Hippocampal formation (tissue), 2 donors: ENCODE measurements at places on chromosomes 12 and 14.

GRCh38 chr14:24348186-24348585 lies 8.4 kb upstream of the RIPK3 start:
- DNase-seq, result no peak

DNA sequence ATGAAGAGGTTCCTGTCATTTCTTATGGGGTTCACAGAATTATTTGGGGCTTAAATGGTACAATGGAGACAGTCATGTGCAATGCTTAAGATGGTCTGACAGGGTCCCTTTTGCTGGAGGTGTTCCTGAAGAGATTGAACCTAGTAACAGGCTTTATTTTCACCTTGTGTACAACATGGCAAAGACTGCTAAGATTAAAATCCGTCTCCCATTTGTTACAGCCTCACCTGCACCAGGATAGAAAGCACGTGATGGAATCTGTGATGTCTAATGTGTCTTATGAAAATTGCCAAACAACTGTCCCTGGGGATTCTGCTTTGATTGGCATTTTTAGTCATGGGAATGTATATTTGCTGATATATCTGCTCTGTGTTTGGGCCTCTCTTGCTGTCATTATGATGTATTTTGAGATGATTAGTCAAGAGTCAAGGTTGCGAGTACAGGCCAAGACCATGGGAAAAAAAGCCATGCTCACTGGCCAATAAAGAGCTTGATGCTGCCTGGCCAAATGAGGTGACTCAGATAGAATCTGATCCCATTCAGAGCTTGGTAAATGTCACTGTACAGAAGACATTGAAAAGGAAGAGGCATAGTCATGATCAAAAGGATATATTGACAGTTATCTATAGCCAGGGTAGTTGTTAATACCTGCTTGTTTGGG lies 96.1 kb downstream of the FLRT2 start:
- DNase-seq, result no peak

- DNase-seq, result no peak
These were observed 73.2 kb downstream of the SUSD6 start for GRCh38 chr14:69684461-69685217.

DNA sequence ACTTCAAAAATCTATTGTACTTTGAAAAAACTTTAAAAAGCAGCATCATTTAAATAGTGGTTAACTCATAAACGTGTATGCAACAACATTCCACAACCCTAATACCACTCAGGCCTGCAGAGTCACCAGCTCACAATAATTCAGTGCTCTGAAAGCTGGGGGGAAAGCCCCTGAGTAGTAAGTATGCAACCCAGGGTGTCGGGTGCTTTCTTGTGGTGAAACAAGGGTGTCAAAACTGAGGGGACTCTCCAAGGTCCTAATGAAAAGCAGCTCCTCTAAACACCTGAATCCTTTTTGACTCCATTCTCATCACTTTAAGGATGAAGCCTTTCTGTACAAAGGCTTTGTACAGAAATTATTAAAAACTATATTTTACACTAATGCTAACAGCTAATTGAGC lies 33.7 kb downstream of the FGFR1OP2 start:
- no peak for DNase-seq

- DNase-seq, result peak; percentile 97
These were observed 104.6 kb downstream of the EGLN3 start for GRCh38 chr14:33846100-33846824.

DNA sequence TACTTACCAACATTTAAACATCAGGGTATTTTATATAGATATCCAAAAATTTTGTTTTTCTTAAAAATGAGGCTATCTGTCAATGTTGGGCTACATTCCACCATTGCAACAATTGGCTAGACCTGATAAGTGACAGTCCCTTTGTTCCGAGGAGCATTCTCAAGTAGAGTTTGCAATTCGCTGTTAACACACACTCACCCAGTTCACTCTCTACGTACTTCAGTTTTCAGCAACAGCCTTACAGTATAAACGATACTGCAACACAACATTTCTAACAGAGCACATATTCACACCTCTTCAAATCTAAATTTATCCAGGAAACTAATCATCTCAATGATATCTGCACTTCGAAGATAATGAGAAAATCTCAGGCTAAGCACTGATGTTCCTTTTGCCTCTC lies 393.5 kb downstream of the NAV3 start:
- no peak for DNase-seq

DNA sequence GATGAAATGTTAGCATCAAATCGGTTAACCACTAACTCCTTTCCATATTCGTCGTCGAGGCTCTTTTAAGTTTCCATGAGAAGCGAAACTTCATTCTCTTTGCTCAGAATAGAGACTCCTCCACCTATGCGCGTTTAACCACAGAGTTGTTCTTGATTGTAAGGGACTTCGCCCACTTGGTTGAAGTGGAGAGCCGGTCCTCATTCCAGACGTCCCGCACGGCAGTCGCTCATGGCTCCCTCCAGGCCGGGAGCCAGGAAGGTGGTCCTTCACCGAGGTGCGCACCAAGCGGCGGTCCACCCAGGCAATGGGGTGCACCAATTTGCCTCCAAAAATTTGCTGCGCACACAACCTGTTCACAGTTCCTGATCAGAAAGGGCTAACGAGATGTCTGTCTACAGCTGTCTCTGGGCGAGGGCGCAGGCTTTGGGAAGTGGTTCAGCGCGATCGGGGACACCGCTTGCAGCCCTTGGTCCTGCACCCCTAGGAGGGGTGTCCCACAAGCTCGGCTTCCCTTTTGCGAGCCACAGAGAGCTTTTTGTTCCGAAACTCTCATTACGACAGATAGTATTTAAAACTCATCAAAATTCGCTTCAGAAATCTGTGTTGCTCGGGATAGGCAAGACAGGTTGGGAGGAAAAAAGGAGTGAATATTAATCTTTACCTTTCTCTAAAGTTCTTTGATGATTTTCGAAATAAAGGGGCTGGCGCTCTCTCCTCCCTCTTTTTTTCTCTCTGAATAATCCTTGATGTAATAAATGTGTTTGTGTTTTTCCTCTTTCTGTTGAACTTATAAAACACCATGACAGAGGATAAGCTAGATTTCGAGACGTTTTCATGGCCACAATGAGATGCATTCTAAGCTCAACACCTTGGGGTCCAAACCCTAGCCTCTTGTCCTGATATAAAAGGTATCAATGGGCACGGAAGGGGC lies 6.4 kb upstream of the ALX1 start:
- DNase-seq, result no peak

- no peak for DNase-seq
These were observed 1560.7 kb upstream of the TMEM132C start for GRCh38 chr12:126706300-126706699.

- DNase-seq, result no peak
These were observed 13.1 kb upstream of the KLRC1 start for GRCh38 chr12:10466311-10466710.

- no peak for DNase-seq
These were observed 140.9 kb downstream of the TMEM30B start for GRCh38 chr14:61140271-61140670.

- DNase-seq, result no peak
These were observed 170.9 kb upstream of the PARP11 start for GRCh38 chr12:4044101-4044500.

DNA sequence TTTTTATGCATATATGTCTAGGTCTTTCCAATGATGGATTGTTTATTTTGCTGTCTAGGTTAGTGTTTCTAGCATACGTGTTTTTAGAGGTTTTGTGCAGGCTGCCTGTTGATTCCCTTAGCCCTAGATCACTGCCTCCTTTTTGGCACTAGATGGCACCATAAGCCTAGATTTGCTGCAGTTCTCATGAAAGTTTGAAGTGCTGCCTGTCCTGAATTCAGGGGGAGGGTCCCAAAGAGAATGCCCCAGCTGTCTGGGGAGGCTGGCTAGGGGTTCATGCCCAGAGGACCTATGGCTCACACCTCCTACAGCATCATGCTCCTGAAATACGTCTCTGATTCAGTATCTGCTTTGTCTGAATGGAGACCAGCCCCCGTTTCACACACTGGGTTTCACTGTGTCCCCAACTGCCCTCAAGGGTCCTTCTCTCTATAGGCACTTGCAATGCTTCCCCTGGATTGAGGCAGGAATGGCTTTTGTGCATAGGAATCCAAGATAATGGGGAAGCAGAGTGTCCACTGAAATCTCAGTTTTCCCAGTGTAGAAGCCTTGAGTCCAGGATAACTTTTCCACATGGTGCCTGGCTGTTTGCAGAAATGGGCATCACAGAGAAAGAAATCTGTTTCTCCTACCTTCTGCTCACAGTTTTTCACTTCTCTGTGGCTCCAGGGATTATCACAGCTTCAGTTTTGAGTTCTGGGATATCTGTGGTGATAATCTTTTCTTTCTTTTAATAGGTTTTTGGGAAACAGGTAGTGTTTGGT lies 14.2 kb upstream of the TXNRD1 start:
- peak; percentile 15 for DNase-seq

- DNase-seq, result no peak
These were observed 179.7 kb downstream of the SSPN start for GRCh38 chr12:26374934-26375680.

DNA sequence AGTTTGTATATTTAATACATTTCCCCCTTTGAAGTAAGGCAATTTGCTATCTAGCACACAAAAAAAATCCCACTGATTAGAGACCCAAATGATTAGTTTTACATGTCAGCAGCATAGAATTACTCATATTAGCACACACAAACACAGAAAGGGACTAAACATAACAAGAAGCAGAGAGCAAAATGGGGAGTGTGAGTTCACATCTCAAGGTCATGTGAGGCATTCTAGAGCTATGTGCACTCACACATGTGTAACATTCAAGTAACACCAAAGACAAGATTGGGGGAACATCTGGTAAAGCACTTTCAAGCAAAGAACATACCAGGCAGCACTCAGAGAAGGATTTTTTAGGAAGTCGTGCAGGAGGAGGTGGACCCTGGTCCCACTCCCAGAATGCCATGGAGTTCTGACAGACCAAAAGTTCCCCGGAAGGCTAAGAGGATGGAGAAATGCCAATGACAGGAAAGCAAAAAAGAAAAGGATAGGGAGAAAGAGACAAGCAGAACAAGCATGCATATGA lies 105.8 kb upstream of the SINHCAF start:
- no peak for DNase-seq

- no peak for DNase-seq
These were observed 64.4 kb downstream of the TTLL5 start for GRCh38 chr14:75725481-75725880.

DNA sequence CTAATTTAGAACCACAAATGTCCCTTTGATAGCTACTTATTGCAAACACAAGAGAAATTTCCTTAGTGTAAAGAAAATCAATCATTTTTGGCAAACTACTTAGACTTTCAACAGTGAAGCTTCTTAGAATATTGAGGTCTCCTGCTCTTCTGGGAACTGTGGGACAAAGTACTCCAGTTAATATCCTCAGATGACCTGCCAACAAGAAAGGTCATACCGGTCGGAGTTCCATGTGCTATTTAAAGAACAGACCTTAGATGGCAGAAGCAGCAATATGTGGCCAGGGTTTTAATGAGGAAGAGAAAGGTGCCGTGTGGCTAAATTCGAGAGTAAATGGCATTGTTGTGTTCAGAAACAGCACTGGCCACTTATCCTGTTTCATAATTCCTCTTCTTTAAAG lies 114.7 kb upstream of the AMIGO2 start:
- DNase-seq, result no peak

DNA sequence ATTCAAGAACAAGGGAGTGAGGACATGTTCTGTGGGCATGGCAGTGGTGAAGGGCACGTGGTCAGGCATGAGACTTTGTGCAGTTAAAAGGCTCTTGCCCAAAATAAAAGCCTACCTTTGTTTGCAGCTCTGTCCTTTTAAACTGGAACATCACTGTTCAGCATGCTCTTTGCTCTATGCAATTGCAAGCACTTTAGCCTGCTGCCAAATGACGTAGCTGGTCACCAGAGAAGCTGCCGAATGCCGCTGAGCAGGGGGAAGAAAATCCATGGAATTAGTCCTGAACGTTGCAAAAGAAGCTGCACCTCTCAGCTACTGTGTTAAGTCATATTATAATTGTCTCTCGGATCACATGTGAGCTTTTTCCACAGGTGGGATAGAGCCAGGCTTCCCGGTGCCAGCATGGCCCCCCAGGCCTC lies 176.3 kb upstream of the DIO2 start:
- peak; percentile 14 for DNase-seq

- no peak for DNase-seq
These were observed 85.7 kb downstream of the MYRFL start for GRCh38 chr12:69910694-69911093.

DNA sequence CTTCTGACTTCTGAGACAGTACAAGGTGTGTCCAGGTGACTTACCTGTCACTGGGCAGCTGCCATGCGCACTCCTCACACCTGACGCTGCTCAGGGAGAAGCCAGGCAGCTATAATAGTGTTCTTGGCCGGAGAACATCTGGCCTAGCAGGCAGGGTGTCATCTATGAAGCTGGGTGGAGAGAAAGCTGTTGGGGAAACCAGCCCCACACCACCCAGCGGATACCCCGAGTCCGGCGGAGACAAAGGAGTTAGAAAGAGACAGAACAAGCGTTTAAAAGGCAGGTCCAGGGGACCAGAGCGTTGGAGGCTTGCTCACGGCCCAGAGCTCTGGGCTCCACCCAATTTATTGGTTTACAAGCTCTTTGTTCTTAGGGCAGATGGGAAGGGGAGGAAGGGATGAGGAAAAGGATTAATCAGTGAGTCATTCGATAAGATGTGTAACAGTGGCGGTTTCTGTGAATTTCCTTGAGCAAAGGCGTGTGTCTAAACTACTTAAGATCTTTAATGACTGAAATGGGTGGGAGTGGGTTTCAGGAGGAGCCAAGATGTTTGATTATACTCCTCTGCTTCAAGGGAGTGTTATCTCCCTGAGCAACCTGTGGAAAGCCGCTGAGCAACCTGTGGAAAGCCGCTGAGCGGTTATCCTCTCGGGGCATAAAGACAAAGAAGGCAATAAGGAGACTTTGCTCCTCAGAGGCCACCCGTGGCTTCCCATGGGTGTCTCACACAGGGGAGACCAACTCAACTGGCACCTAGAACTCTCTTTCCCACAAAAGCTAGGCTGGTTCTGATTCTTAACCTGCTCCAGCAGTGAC lies at the start of gene GALNT8:
Gene GALNT8 (plus strand): TSS at position 580 of the 816 bp plus-strand sequence. CDS start 278 bp downstream, outside the sequence.
- no peak for DNase-seq

- no peak for DNase-seq
These were observed 1.8 kb downstream of the HSPB8 start for GRCh38 chr12:119180380-119181040.

DNA sequence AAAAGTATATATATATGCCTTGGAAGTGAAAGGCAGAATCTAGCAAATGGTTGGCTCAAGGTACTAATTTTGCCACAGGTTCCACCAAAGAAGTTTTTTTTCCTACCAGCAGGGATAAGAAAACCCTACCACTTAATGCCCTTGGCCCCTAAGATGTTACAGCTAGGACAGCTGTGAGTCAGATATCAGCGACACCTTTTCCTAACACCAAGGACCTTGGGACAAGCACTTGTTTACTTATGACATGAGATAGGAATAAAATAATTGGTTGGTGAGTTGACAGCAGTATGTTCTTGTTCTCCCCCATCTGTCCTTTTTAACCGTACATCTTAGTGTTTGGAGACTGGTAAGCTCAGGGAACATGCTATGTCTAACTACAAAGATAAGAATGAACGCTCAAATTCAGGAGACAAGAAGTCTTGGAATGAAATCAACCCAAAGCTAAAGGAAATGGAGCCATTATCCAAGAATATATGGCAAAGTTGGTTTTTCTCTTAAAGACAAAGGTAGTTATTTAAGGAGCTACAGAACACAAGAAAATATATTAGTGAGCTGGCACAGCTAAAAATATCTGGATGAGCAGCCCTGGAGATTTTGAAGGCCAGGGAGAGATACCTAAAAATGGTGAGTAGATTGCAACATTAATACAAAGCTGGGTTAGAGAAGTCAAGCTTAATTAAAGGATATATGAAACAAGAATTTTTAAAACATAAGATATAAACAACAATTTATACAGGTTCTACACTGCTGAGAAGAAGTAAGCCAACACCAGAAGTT lies 126.8 kb downstream of the TMTC1 start:
- DNase-seq, result no peak

- no peak for DNase-seq
These were observed 413.8 kb upstream of the SOX5 start for GRCh38 chr12:24363177-24363754.

GRCh38 chr14:100091386-100091785 lies 26.2 kb downstream of the EVL start:
- no peak for DNase-seq
